ENCODE measurements at places on chromosomes 11 and 22.

DNA sequence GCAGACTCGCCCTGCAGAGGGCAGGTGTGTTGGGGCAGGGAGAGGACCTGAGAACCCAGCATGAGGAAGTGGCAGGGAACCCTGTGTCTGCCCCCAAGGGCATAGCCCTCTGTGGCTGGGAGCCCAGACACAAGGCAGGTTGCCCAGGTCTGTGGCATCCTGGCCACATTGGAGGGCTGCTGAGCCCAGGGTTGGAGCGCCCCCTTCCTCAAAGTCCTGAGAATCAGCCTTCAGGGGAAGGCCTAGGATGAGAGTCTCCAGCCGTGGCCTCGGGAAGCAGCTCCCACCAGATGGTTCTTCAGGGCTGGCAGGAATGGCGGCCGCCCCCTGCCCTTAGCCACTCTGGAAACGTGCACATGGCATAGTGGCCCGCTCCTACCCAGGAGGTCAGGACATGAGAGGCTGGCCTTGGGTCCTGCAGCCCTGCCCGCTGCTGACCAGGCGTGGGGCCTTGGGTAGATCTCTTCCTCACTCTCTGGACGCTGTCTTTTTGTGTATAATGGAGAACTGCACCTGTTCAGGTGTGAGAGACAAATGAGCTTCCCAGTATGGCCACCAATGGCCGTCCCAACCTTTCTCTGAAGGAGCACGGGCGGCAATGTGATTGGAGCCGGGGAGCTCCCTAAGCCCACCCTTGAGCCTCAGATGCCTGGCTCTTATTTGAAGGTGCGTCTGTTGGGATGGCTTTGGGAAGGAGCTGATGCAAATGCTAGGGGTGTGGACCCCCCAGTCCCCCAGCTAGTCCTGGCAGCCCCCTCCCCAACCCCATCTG is 4.6 kb upstream of the CDC42BPG start:
- no peak for DNase-seq

DNA sequence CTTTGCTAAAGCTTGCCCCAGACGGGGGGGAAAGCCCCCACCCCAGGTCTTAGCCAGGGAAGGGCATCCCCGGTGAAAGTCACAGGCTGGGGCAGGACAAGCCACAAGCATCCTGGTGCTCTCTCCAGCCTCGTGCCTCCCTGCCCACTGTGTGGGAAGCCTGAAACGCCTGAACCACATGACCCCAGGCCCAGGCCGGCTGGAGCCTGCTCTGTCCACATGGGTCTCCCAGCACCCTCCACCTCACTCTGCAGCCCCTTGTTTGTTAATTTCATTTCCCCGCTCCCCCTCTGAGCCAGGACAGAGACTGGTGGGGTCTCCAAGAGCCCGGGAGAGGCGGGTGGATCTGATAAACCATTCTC is 58.3 kb upstream of the TCF20 start:
- DNase-seq = no peak

DNA sequence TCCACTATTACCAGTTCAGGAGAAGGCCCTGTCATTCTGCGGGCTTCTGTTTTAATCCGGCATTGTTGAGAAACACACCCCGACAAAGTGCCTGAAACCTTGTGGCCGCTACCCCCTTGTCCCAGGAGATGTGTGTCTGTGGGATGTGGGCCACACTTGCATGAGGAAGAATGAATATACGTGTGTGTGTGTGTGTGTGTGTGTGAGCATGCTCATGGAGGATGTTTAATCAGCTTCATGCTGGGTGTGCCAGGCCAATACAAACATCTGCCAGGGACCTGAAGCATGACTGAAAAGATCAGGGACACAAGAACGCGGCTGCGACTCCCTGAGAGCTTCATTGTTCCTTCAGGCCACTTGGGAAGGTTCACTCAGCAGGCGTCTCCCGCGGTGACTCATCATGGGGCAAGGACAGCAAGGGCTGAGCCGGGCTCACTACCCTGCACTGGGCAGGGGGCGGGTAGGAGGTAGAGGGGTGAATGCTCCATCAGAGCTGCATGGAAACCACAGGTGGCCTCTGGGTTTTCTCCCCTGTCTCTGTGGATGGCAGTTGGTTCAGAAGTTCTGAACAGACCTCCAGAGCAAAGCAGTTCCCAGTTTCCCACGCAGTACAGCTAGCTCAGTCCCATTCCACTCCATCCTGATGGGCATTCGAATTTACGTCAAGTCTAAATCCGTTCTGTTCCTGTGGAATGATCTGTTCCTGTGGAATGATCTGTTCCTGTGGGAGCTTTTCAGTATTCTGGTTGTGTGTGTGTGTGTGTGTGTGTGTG is 7.0 kb upstream of the MALAT1 start:
- DNase-seq = no peak

DNA sequence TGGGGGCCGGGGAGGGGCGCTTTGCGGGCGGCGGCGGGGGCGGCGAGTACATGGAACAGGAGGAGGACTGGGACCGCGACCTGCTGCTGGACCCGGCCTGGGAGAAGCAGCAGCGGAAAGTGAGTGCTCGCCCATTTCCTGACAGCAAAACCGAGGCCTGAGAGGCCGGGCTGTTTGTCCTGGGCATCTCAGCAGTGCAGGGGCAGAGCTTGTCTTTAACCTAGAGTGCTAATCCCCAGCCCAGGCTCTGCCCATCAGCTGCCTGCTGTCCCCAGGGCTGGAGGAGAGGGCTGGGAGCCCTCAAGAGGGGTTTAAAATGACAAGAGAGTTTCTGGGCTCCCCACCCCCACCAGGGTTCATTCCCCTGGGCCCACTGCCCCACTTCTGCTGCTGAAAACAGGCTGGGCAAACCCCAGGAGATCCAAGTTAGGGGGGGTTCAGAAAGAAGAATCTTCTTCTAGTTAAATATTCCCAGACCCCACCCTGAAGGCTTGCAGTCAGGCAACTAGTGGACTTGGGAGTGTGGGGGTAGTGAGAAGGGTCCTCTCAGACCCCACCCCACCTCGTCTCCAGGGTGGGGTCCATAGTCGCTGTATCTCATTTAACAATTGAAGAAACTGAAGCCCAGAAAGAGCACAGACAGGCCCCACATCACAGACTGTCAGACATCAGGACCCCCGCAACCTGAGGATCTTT is 411 bp downstream of the ACTN3 start:
- no peak for DNase-seq

GRCh38 chr11:130029137-130029536 is 26.5 kb upstream of the PRDM10 start:
- no peak for DNase-seq

- DNase-seq = no peak
These were observed 69.4 kb downstream of the FAM76B start for GRCh38 chr11:95720195-95720594.
